Epithelial cell of alveolus of lung (primary cell): ENCODE measurements at places on chromosomes 13 and 19. TPM values are rescaled to one million over a fixed set of nuclear protein-coding genes. Genes with fewer than 3 reads are reported as not detected.

SLC46A3 gene
- 0.72 and 1.9 TPM in 2 replicates for total RNA-seq

ZSWIM4 gene
- total RNA-seq: 12.8 and 18.3 TPM in 2 replicates

ETV2 gene
- total RNA-seq: 0.78 TPM in 1 of 2 replicates, not detected in the other

ZNF790 gene
- total RNA-seq: 1.8 and 5.1 TPM in 2 replicates

CGB8 gene
- total RNA-seq: 0.91 TPM in 1 of 2 replicates, not detected in the other

CADM4 gene
- 2.6 and 4.8 TPM in 2 replicates for total RNA-seq

LRG1 gene
- total RNA-seq: under 0.01 and 0.88 TPM in 2 replicates

KLK6 gene
- total RNA-seq: not detected in 2 replicates

PPP1R13L gene
- 3.6 and 18.6 TPM in 2 replicates for total RNA-seq

COL5A3 gene
- 7.7 and 8.4 TPM in 2 replicates for total RNA-seq

RPL28 gene
- total RNA-seq: 712 and 1,214 TPM in 2 replicates

RFPL4A gene
- not detected in 2 replicates for total RNA-seq

ANGPTL8 gene
- total RNA-seq: not detected in 2 replicates

ZNF681 gene
- 1.0 and 1.8 TPM in 2 replicates for total RNA-seq

BBC3 gene
- total RNA-seq: 10.8 and 23.1 TPM in 2 replicates

MIA gene
- total RNA-seq: 1.8 TPM in 1 of 2 replicates, not detected in the other

ADM5 gene
- total RNA-seq: 1.7 and 2.9 TPM in 2 replicates

MATK gene
- 0.40 TPM in 1 of 2 replicates, not detected in the other for total RNA-seq

NCAN gene
- 0.08 TPM in 1 of 2 replicates, not detected in the other for total RNA-seq

TIMM50 gene
- total RNA-seq: 51.4 and 81.6 TPM in 2 replicates

LSM14A gene
- total RNA-seq: 53.1 and 112 TPM in 2 replicates

ARHGAP45 gene
- total RNA-seq: 3.4 and 4.5 TPM in 2 replicates

BCAM gene
- 31.2 and 70.5 TPM in 2 replicates for total RNA-seq
